NCI-H460 (cell line): ENCODE measurements at places on chromosomes 1 and 21. TPM values are rescaled to one million over a fixed set of nuclear protein-coding genes. Genes with fewer than 3 reads are reported as not detected.

Gene GBP5
- not detected in 2 replicates for total RNA-seq

Gene CACYBP
- 644 and 1,006 TPM in 2 replicates for total RNA-seq

Gene SRGAP2
- total RNA-seq = 27.9 and 35.4 TPM in 2 replicates

Gene ADAMTSL4
- 5.7 and 5.8 TPM in 2 replicates for total RNA-seq

Gene ACTL8
- not detected in 2 replicates for total RNA-seq
